Left lung (tissue), 14 donors: ENCODE measurements at places on chromosomes 1 and 21.

- H3K27me3 ChIP-seq: no peaks in the 10 kb centered on the region
- no peaks in the 10 kb centered on the region for H3K4me1 ChIP-seq
- no peak overlapping the region for H3K27ac ChIP-seq
- H3K36me3 ChIP-seq: no peaks in the 10 kb centered on the region
- no peak for DNase-seq
These were observed 43.7 kb upstream of the IVNS1ABP start for GRCh38 chr1:185360714-185361113.

DNA sequence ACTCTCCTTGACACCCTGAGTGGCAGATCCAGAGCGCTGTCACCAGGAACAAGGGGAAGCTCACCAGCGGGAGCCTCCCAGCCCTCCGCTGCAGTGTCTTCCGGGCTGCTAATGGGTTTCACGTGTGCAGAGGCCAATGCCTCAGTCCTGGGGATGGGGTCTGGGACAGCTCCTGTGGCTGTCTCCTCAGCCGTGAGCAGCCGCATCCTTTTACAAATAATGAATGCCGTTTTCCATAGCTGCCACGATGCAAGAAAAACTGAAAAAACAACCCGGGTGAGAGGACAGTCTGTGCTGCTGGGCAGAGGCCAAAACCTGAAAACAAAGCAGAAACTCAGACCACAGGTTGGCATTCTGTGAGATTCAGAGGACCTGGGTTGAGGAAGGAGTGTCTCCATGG, 212.2 kb upstream of the RAB4A start:
- peaks cover 3% of the 10 kb centered on the region for H3K4me1 ChIP-seq
- no peaks in the 10 kb centered on the region for H3K36me3 ChIP-seq
- H3K27me3 ChIP-seq: no peaks in the 10 kb centered on the region
- peak; percentile 49 for DNase-seq
- no peak overlapping the region for H3K4me3 ChIP-seq

- H3K36me3 ChIP-seq: no peaks in the 10 kb centered on the region
- H3K4me3 ChIP-seq: no peak overlapping the region
- peaks cover 4% of the 10 kb centered on the region for H3K27me3 ChIP-seq
- DNase-seq: no peak
- H3K27ac ChIP-seq: no peak overlapping the region
These were observed 12.5 kb upstream of the TTC22 start for GRCh38 chr1:54813485-54814125.

GRCh38 chr1:32924881-32925344, 23.7 kb upstream of the TMEM54 start:
- H3K27me3 ChIP-seq: no peaks in the 10 kb centered on the region
- no peak for DNase-seq
- no peak overlapping the region for H3K27ac ChIP-seq
- no peaks in the 10 kb centered on the region for H3K36me3 ChIP-seq
- H3K4me1 ChIP-seq: peaks cover 9% of the 10 kb centered on the region
- H3K4me3 ChIP-seq: no peak overlapping the region
